Fibroblast of villous mesenchyme (primary cell): ENCODE measurements at places on chromosomes 5 and 9.

- DNase-seq, result no peak
These were observed 10.6 kb downstream of the TRAF1 start for GRCh38 chr9:120915854-120916470.

GRCh38 chr5:87661784-87662566 is 249.2 kb upstream of the CCNH start:
- no peak for DNase-seq

DNA sequence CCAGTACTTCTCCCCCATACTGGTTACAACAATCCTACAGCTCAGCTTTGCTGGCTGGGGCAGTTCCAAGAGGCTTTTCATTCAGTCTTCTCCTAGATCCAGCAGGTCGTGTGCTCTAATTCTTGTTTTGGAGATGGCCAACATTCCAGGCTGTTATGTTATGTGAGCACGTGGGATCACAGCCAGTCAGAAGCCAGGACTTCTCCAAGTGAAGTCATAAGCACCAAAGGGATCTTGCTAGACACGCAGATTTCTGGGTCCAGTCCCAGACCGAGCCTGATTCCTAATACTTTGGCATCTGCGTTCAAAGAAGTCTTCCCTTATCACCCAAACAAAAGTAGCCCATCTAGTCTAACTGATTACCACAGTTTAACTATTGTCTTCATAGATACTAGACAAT is 1.4 kb upstream of the LARP1 start:
- peak; percentile 90 for DNase-seq

DNA sequence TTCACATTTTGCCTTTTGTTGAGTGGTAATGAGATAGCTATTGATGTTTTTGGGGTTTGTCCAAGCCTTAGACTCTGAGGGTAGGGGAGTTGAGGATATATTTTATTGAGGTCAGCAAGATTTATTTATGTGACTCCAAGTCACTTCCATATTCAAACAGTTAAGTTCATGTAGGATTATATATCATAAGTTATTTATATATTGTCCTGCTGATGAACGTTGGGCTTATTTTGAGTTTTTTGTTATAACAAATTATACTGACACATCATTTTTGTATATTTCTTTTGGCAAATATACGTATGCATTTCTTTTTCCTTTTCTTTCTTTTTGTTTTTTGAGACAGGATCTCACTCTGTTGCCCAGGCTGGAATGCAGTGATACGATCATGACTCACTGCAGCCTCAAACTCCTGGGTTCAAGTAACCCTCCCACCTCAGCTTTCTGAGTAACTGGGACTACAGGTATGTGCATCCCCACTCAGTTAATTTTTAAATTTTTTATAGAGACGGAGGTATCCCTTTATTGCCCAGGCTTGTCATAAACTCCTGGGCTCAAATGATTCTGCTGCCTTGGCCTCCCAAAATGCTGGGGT is 23.5 kb upstream of the IL12B start:
- no peak for DNase-seq

DNA sequence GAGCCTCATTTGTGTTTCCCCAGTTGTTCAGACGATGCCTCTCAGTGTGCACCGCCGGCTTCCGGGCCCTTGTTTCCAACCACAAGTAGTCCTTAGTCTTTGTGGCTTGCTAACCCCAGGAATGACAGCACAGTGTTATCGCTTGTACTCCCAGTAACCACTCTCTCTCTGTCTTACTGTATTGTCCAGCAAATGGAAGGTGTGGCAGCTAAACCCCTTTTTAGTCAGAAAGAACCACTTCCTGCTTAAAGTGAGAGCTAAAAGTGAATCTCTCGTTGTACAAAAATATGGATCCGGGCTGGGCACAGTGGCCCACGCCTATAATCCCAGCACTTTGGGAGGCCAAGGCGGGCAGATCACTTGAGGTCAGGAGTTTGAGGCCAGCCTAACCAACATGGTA is 61.3 kb downstream of the ENC1 start:
- DNase-seq, result no peak

- DNase-seq, result no peak
These were observed 132.5 kb downstream of the PPP2R2B start for GRCh38 chr5:146745931-146746577.

DNA sequence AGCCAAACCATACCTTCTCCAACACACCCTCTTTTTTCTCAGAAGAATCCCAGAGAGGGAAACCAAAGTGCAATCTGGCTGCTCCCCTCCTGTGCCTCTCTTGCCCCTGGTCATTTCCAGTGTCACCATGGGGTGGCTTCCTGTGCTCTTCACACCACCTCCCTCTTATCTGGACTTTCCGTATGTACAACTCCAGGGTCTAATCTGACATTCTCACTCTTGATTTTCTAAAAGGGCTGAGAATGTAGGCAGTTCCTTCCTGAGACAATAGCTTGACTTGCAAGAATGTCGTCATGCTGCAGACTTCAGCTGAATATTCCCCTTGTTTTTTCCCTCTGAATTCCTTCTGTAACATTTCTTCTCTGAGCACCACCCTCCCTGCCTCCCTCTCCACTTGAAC is 110.2 kb downstream of the FBXL7 start:
- DNase-seq, result no peak

GRCh38 chr5:74028976-74029375 is 403.0 kb downstream of the ARHGEF28 start:
- DNase-seq, result no peak

DNA sequence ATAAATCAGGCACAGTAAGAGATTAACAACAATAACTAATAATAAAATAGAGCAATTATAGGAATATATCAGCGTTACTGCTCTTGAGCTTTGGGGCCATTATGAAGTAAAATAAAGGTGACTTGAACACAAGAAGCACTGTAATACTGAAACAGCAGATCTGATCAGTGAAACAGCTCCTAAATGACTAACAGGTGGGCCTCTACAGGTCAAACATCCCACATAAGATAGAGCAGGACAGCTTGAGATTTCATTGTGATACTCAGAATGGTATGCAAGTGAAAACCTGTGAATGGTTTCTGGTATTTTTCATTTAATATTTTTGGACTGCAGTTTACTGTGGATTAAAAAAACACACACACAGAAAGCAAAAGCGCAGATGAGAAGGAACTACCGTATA is 24.0 kb upstream of the MAP3K1 start:
- no peak for DNase-seq

- DNase-seq, result no peak
These were observed 272.3 kb downstream of the ZSWIM6 start for GRCh38 chr5:61604076-61605025.

DNA sequence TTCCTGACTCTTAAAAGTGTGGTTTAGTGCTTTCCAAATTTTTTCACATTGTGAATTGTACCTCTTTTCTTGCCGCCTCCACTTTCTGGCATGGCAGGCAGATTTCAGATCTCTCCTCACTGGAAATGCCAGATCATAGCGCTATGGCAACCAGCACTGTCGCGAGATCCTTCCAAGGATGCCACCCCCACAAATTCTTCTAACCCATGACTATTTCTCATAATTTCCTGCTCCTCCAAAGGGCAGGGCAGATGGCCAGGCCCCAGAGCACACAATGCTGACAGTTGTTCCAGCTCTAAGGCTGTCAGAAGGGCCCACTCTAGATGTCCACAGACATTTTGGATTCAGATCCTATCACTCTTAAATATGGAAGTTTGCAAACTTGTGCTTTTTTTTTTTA is 446.2 kb upstream of the RIOK2 start:
- DNase-seq, result peak; percentile 11

- no peak for DNase-seq
These were observed 31.5 kb downstream of the STK10 start for GRCh38 chr5:172156541-172156994.

DNA sequence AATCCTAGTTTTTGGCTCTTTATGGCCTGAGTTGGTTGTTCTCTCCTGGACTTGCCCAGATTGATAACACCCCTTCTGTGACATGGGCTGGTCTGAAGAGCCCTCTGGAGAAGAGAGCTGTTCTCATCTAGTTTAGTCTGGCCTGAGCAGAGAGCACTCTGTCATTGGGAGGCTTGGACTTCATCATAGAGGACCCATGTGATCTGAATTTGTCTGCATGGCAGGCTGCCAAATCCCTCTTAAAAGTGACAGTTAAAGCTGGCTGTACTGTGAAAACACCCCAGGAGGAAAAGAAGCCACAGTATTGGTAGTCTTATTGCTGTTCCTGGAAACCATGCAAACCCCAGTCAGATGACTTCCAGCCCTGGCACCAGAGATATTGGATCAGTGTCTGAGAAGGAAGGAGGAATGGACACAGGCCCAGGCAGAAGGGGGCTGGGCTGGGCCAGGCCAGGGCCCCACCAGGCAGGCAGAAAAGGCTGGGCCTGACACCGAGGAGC is 3.7 kb upstream of the WDR31 start:
- peak; percentile 79 for DNase-seq

DNA sequence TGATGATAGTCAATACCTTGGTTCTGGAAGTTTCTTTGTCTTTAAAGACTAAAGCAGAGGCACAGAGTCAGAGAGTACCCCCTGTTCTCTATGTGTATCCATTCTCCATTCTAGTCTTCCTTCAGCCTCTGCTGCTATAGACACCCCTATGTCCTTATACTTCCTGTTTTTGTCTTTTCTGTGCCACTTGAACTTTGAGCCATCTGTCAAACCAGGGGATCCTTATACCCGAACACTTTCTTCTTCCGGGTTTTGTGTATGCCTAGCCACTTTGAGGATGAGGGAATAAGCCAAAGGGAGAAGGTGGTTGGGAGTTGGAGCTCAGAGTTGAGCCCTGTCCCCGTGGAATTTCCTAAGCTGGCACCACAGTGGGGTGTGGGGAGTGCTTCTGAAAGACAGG is 61.1 kb upstream of the IL6ST start:
- DNase-seq, result no peak

DNA sequence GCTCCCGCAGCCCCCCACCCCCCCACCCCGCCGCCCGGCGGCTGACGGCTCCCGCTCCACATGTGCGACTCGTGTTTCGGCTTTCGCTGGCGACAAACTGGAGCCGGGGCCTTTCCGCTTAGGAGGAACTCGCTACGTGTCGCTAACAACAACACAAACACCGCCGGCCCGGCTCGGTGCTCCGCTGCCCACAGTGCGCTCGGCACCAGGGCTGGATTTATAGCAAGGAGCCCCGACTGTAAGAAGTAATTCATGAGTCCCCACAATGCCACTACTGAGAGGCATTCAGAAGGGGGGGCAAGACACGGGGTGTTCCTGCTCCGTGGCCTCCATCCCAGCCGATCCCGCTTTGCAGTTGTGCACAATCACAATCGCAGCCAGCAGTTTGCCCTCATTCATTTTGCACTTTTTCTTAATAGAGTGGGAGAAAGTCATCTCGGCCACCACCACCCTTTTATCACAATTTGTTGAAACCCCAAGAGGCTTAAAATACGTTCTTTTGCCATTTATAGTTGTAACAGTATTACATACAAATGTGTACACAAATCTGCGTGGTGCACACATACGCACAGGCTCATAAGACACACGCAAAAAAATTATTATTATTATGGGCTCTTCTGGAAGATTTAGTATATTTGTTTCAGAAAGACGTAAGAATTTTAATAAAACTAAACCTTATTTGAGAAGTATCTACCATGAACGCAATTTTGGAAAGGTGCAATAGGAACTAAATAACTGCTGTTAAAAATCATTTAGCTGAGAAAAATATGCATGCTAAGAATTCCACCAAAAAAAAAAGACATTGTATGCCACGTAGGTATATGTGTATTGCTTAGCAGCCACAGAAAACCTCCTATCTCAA is 48.1 kb downstream of the EBF1 start:
- peak; percentile 39 for DNase-seq

DNA sequence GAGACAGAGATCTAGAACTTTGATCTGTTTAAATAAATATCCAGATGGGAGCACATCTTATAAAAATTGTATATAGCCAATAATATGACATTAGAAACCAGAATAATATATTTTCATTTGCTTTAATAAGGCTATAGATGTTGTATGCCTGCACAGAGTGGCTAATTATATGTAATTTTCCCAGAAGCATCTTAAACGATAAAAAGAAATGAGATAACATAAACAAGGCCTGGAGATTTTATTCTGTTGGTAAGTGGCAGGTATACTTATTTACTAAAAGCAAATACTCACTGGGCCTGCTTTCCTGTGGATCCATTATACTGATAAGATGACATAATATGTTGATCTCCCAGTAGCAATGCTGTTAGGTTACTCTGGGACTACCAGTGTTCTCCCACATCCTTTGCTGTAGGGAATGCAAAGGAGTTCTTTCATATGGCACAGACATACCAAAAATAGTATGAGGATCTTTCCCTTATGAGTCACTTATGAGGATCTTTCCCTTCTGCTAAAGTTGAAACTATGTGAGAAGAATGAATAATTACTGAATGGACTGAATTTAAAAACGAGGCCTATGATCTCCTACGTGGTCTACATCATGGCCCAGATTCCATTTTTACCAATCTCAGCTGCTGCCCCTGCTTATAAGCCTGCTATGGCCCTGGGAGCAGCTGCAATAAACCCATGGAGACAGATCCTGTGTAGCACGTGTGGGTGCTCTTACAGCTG is 112.1 kb downstream of the NUDT12 start:
- peak; percentile 46 for DNase-seq

- peak; percentile 14 for DNase-seq
These were observed 26.1 kb upstream of the ANXA6 start for GRCh38 chr5:151183456-151184245.

DNA sequence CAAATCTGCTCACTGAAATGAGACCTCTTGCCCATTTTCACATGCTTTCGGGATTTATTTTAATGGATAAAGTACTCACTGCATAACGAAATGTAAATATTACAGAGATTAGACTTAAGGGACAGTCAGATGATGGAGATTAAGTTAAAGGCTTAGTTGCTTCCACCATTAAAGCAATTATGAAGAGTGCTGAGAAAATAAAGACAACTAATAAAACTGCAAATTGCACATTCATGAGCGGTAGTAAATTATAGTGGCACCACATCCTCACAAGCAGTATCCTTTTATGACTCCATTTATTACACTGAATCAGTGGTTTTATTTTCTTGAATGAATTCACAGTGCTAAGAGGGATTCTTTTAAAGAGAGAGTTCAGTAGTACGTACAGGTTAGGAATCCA is 76.2 kb upstream of the TMED7 start:
- DNase-seq, result no peak

DNA sequence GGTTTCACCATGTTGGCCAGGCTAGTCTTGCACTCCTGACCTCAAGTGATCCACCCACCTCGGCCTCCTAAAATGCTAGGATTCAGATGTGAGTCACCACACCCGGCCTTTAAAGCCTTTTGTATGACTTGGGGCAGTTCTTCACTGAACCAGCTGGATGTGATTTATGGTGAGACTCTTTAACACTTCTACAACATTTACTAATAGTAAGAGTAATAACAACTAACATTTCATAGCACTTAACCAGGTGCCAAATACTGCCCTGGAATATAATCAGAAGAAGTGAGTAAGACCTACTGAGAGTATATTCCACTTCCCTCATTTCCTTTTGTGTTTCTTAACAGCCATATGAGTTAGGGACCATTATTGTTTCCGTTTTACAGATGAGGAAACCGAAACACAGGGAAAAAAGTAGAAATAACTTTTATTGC is 10.0 kb downstream of the ZSWIM6 start:
- DNase-seq, result peak; percentile 72

GRCh38 chr5:174459832-174460448 is 264.4 kb upstream of the MSX2 start:
- DNase-seq, result no peak

GRCh38 chr5:173383711-173384110 is 55.5 kb upstream of the STC2 start:
- DNase-seq, result no peak

GRCh38 chr9:110432253-110432652 is 94.6 kb upstream of the TXNDC8 start:
- DNase-seq, result peak; percentile 37

- no peak for DNase-seq
These were observed 25.2 kb downstream of the CCL28 start for GRCh38 chr5:43386960-43387362.
